ENCODE measurements at places on chromosomes 13 and 19.

DNA sequence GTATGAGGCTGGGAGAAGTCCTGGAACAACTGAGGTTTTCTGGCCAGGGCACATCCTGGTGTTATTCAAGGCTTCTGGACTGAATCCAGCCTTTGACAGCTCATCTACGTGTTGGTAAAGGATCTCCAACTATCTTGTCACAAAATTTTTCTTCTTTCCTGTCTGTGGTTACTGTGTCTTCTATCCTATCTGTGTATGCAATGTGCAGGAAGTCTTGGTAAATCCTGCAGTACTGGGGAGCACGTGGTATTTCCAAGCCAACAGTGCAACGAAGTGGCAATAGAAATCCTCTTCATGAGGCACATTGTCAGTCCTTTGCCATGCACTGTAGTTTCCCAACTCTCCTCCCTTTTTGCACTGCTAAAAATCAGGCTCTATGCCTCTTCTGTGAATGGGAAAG lies 86.7 kb downstream of the ZNF100 start:
- no peak for DNase-seq

- DNase-seq, result peak; percentile 49
Observed at GRCh38 chr13:32783067-32783466, 196.8 kb downstream of the PDS5B start.

DNA sequence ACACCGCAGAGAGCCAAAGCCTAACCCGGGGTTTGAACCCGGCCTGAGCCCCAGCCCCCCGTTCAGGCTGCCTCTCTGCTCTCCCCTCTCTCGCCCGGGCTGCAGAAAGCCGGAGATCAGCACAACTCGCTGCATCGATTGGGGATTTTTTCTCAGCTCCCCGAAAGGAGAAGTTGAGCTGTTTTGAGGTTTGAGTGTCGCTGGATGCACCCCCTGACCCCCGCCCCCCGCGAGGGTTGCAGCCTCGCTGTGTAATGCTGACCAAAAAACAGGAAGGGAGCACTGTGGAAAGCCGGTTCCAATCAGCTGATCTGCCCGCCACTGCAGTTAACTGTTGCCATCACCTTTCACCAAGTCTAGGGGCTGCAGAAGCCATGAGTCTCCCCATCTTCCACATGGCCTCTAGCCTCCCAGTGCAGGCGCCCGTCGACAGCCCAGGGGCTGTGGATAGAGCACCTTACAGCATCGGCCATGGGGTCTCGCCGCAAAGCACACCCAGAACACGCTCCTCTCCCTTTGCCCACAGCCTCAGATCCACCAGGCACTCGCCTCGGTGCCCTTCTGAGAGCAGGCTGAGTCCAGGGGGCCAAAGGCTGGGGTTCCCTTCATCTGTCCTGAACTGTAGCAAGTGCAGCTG lies 34.5 kb downstream of the MYO9B start:
- no peak for DNase-seq

GRCh38 chr13:110645750-110646149 lies 30.4 kb downstream of the NAXD start:
- no peak for DNase-seq

DNA sequence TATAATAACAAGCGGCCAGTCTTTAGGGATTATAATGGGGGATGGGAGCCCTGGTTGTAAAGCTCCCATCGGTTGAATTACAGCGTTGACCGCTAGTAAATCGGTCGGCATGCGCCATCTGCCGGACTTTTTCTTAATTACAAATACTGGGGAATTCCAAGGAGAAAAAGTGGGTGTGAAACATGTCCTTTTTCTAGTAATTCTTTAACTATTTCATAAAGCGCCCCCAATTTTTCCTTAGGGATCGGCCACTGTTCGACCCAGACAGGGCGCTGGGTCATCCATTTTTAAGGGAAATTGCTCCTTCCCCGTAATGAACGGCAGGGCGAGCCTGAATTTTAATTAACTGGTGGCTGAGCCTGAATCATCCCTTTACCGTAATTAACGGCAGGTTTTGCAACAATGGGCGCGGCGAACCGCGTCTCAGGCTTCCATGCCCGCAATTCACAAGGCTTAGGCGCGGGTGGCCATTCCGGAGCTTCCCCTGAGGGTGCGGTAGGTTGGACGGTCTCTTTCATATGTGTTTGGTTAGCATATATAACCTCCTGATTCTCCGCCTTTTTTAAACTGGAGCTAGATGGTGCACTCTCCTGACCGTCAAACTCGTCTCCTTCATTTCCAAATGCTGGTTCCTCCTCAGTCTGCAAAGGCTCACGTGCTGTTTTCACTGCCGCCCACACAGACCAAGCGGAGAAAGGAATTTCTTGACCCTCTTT lies 30.2 kb upstream of the EVI5L start:
- peak; percentile 55 for DNase-seq

DNA sequence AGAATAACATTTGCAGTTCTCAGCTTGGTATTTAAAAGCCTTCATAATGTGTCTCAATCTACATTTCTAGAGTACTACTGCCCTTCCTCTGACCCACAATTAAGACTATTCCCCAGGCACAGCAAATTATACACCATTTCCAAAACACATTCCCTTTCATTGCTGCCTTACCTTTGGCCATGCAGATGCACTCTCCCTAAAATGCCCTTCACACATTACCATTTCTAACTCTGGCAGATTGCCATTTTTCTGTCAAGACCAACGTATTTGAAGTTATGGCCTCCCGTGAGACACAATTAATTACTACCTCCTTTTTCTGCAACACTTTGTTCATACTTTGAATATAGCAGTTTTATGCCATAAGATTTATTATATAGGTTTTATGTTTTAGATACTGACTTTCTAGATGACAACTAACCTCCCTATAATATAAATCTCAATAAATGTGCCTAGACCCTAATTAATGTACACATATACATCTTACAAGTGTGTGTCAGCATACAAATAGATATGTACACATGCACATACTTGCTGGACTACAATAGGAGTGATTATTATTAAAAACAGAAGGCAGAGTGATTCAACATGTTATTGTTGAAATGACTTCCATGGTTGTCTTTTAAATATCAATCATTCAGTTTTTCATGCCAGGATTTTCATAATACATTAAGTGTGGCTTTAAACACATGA lies 2902.5 kb downstream of the PCDH9 start:
- DNase-seq, result no peak

GRCh38 chr19:17617807-17618192 lies 62.4 kb downstream of the COLGALT1 start:
- DNase-seq, result no peak

GRCh38 chr13:107097916-107098315 lies 530.0 kb upstream of the ARGLU1 start:
- no peak for DNase-seq

GRCh38 chr19:30596813-30597399 lies 224.7 kb downstream of the ZNF536 start:
- DNase-seq, result no peak

DNA sequence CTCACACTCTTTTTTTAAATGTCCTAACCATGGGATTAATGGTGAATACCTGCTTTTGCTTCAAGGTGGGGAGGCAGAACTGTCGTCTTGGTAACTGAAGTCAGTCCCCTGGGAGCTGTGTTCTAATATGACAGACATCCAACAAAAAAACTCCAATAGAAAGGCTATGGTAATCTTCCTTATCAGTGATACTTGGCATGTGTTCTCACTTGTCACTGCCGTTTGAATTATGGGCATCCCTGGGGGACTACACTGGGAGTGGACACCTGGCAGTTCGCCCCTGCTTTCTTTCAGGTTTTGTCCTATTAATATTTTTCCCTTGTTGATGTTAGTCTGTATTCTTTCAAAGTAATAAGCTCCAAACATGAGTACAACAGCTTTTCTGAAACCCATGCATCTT lies 252.6 kb downstream of the SLITRK5 start:
- DNase-seq, result no peak

- DNase-seq, result no peak
Observed at GRCh38 chr13:23770973-23771372, 118.2 kb downstream of the MIPEP start.

DNA sequence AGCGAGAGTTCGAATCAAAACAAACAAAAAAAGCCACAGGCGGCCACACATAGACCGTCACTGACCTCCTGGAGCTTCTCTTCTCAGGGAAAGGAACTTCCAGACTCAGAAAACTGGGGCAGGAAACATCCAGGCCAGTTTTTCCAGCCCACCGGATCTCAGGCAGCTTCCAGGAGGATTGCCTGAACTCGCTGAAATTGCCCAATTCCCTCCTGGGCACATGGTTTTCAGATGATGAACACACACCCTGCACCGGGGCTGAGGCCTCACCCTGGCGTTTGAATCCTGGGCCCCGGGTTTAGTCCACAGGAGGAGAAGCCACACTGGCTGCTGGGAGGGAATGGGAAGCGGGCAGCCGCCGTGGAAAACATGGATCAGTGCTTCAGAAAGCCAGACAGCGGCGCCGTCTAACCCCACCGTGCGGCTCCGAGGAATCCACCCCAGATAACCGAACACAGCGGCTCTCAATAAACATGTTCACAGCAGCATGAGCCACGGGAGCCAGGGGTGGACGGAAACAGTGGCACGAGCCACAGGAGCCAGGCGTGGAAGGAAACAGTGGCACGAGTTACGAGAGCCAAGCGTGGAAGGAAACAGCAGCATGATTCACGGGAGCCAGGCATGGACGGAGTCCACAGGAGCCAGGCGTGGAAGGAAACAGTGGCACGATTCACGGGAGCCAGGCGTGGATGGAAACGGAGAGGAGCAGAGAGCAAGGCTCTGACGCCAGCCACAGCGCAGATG lies 18.2 kb upstream of the PTBP1 start:
- peak; percentile 92 for DNase-seq

DNA sequence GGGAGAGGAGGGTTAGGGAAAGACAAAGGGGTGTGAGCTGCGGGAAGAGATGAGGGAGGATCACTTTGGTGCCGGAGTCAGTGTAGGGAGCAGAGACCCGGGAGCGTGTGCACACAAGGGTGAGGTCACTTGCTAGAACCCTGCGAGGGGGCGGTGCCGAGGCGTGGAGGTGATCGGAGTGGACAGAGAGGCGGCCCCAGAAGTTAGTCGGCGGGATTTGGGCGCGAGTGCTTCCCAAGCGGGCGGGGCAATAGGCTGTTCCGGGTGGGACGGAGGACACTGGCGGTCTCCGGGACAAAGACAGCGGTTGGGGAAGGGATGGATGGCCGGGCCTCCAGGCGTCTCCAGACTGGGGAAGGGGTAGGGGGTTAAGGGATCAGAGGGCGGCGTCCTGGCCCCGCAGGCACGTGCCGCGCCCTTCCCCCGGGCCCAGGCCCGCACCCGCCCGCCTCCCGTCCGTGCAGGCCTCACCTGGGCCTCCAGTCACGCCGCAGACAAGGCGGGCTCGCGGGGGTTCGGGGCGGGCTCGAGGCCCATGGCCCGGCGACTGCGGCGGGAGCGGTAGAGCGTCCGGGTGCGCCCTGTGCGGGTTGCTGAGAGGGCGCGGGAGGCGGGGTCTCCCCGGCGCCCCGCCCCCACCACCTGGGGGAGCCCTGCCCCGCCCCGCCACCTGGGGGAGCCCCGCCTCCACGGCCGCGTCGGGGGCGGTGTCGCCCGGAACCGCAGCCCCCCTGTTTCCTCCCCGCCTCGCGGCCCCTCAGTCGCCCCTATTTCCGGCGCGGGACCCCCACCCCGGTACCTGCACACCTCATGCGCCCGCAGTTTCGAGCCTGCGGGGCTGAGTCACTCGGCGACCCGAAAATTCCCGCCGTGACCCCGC lies at the start of gene LPAR2:
Gene LPAR2, minus strand, starts transcription at position 600 of the 880 bp plus-strand sequence. CDS start 945 bp downstream, outside the sequence.
- DNase-seq, result no peak

DNA sequence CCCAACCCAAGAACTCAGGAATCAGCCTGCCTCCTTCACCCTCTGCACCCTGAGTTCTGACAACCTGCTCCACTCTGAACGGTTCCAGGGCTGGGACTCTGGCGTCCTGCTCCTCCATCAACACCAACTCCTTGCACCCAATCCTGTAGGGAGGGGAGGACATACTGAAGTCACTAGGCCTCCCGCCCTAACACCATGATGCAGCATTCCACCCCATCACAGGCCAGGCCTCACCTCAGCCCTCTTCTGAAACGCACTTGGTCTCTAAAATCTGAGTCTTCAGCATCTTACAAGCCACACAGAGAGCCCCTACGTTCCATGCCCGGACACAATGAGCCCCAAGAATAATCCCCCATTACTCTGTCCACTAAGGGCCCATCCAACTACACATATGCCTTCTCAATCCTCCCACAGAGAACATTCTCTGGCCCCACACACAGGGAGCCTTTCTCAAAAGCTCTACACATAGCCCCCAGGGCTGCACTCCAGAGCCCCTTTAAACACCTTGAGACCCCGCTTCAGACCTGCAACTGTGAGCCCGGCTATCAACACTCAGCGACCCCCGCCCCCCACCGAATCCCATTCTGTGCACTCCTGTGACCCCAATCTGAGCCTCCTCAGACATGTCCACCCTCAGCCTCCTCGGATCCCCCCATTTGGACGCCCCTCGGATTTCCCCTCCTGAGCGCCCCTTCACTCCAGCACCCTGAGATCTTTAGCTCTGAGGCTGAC lies 567 bp downstream of the ALKBH6 start:
- no peak for DNase-seq

- DNase-seq, result no peak
Observed at GRCh38 chr19:38547421-38547820, 70.3 kb downstream of the MAP4K1 start.

DNA sequence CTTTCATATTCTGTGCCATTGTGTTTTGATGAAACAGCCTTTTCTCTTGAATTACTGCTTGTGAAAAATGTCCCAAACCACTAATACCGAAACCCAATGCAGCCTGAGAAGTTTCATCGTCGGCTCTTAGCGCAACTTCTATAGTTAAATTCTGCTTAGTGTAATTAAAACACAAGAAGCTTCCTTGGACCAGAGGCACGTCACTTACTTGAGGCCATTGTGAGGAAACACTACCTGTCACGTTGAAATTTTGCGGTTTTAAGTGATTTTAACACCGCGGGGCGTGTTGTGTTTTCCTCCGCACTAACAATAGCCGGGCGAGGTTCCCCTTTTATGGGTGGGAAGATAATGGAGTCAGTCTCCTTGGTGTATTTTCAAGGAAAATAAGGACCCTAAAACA lies 70.9 kb downstream of the GGACT start:
- DNase-seq, result no peak

- DNase-seq, result peak; percentile 86
Observed at GRCh38 chr19:12779162-12779993, 4.0 kb upstream of the HOOK2 start.

DNA sequence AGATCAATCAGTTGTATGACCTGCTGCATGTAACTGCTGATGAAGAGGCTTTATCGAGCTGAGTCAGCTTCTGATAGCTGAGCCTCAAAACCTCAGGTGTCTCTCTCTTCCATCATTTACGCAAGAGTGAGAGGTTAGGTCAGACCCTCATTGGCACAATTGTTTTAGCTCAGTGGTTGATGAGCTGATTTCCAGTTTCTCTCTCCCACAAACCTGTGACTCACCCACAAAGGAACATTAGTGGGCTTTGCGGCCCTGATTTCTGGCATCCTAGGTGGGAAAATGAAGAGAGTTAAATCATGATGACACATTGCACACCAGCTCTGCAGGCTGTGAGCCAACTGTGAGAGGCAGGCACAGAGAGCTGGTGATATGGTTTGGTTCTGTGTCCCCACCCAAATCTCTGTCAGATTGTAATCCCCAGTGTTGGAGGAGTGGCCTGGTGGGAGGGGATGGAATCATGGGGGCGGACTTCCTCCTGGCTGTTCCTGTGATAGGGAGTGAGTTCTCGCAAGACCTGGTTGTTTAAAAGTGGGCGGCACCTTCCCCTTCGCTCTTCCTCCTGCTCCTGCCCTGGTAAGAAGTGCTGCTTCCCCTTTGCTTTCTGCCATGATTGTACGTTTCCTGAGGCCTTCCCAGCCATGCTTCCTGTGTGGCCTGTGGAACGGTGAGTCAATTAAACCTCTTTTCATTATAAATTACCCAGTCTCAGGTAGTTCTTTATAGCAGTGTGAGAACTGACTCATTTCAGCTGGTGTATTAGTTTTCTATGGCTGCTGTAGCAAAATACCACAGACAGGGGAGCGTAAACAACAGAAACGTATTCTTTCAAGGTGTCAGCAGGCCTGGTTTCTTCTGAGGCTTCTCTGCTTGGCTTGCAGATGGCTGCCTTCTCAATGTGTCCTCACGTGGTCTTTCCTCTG lies 33.5 kb upstream of the TMTC4 start:
- DNase-seq, result peak; percentile 4

Measured in fibroblast of skin of right quadriceps (primary cell).